ENCODE measurements at places on chromosomes 6 and 20. TPM values are rescaled to one million over a fixed set of nuclear protein-coding genes. Genes with fewer than 3 reads are reported as not detected.

DNA sequence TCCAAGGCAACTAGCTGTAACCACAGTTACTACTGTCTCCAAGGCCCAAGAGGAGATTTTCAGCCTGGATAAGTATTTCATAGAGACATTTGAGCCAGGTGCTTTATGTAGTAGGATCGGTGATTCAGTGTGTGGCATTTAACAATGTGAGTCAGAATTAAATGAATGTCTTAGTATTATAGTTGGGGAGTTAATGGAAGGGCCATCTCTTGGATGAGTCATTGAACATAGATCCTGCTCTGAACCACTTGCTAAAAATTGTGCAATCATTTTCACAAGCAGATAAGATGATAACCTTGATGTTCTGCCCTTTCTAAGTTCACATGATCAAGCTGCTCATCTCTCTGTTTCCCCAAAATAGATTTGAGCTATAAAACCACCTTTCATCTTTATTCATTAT is 668.9 kb upstream of the CITED2 start:
- DNase-seq, result no peak

- DNase-seq, result no peak
Observed at GRCh38 chr20:47088335-47088734, 193.7 kb downstream of the EYA2 start.

GRCh38 chr6:152100183-152100618 is 292.7 kb downstream of the ESR1 start:
- DNase-seq, result no peak

- DNase-seq, result no peak
Observed at GRCh38 chr20:25690427-25690826, 6.2 kb downstream of the ZNF337 start.

DNA sequence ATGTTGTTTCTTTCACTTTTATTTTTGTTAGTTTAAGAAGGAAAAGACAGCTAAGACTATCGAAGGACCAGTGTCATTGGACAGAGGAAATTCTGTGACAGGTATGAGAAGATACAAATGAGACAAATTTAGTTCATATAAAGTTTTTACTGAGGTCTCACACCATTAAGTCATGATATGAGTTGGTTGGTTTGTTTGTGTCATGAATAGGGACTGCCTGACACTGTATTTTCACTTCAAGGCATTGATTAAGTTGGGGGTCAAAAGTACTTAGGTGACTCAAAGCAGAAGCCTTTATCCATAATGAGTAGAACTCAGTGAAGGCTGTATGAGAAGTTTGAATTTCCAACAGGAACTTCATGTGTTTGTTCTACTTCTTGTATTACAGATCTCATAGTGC is 21.3 kb upstream of the HIVEP2 start:
- DNase-seq, result no peak

DNA sequence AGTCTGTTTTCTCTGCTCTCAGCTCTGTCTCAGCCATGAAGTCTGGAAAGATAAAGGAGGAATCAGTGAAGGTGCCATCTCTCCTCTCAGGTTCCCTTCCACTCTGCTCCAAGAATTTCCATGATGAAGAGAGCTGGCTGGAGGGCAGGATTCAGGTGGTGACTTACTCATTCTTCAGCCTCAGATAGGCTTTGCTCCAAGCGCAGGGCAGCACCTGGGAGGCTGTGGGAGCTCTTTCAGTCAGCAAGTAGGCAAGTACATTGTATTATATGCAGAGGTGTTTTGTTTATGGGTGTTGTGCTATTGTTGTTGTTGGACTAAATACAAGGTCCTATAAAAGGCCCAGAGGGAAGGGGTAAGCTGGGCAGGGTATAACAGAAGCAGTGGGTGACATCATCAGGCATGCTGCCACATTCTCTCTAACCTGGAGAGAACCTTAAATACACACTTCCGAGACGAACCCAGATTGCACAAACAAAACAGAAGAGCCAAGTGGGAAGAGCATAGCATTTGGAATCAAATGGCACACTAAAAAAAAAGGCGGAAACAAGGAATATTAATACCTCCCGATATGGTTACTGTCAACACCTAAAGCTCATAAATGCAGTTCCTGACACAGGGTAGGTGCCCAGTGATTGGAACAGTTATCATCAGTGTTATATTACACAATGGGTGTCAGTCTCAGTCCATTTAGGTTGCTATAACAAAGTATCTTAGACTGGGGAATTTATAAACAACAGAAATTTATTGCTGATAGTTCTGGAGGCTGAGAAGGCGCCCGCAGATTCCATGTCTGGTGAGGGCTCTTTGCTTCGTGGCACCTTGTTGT is 14.5 kb upstream of the PSMG4 start:
- no peak for DNase-seq

GRCh38 chr6:52253494-52253893 is 9.2 kb upstream of the IL17F start:
- peak; percentile 74 for DNase-seq

GRCh38 chr6:132748446-132748845 is 9.3 kb downstream of the VNN2 start:
- no peak for DNase-seq

DNA sequence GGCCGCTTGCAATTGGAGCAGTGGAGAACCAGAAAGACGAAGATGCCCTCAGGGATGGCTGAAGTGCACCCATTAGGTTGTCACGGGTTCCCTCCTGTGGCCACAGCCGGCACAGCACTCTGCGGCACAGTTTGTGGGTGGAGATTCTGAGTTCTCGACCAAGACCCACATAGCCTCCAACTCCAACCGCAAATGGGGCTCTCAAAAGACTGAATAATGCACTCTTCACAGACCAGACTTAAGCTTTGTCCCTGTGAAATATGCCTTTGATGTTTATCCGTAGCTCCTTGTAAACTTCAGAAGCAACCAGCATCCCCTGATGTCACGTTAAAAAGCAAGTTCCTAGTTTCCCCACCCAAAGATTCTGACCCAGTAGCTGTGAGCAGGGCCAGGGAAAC is 934 bp upstream of the CST9 start:
- DNase-seq, result peak; percentile 91

DNA sequence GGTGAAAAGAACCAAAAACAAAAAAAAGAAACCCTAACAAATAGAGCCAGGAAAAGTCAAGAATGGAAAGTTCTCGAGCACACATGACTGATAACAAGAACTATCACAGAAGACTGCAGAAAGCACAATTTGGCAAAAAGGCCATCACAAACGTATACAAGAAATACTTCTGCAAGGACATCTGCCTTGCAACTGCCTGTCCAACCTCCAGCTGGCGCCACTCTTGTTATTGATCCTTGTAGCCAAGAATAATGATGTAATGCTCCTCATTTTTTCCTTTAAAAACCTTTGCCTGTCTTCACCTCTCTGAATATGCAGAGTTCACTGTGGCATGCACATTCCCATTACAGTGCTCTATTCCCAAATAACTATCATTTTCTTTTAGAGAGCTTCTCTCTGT is 87.9 kb upstream of the BMP5 start:
- no peak for DNase-seq

DNA sequence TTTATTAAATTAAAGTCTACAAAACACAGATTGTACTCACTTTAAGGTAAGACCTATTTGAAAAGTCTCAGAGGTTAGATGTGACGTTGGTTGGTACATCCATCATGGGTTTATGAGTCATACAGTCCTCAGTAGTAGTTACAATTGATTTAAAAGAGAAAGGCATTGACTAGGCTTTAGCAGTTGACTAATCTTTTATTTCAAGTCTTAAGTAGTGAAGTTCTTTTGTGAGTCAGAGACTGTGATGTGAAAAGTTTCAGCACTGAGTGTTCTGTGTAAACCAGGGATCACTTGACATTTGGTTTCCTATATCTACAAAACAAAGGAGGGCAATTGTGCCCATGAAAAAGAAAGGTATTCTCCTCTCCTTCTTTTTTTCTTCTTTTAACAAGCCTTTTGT is 221.3 kb downstream of the GRIK2 start:
- DNase-seq, result no peak

GRCh38 chr6:455006-455585 is 63.5 kb downstream of the IRF4 start:
- DNase-seq, result no peak

GRCh38 chr6:116827561-116828240 is 1.2 kb downstream of the GPRC6A start:
- no peak for DNase-seq

GRCh38 chr6:83709748-83710050 is 798 bp upstream of the SNAP91 start:
- no peak for DNase-seq

- DNase-seq, result no peak
Observed at GRCh38 chr20:17617868-17618672, 48.2 kb downstream of the DSTN start.

DNA sequence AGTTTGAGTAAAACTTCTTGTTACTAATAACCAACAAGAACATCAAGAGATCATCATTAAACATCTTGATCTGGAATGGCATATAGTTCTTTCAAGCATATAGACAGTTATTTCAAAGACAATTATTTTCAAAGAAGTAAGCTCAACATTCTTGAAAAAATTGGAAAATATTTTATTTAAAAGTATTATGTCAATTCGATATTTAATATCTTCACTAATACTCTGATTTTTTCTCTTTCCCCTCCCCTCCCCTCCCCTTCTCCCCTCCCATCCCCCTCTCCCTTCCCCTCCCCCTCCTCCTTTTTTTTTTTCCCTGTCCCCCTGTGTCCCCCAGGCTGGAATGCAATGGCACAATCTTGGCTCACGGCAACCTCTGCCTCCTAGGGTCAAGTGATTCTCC is 82.8 kb downstream of the SASH1 start:
- no peak for DNase-seq

DNA sequence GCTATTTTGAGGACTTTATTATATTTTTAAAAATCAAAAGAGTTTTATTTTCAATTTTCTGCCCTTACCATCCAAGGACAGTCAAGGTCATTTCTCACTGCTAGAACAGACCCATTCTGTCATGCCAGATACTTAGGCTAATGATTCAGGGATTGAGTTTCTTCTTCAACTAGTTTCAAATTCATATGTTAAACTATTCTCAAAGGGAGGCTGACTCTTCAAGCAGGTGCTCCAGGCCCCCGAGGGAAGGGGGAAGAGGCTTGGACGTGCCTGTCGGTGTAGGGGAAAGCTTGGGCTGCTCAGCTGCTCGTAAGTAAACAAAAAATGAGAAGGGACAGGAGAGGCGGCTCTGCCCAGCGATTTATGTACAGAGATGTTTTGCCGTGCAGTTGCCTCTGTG is 69.4 kb upstream of the MYLIP start:
- no peak for DNase-seq

The TCF15 gene
- total RNA-seq, result 0.12 TPM

The ANGPT4 gene
- not detected for total RNA-seq

The GRM1 gene
- not detected for total RNA-seq

The FAM217A gene
- total RNA-seq, result not detected

The KIAA0408 gene
- total RNA-seq, result 8.2 TPM

The HMGCLL1 gene
- total RNA-seq, result not detected

The PTGIS gene
- total RNA-seq, result 51.7 TPM

The STK38 gene
- 21.5 TPM for total RNA-seq

The SRSF12 gene
- 0.05 TPM for total RNA-seq

Measured in activated CD4-positive, alpha-beta T cell treated with anti-CD3 and anti-CD28 coated beads, Interleukin-2, amount 10 ng/mL, durations not matched to agents 24 days and 14 days (primary cell).